ENCODE measurements at places on chromosomes 6 and 20.

- DNase-seq, result peak; percentile 26
Observed at GRCh38 chr6:155126727-155127439, 131.8 kb downstream of the TIAM2 start.

DNA sequence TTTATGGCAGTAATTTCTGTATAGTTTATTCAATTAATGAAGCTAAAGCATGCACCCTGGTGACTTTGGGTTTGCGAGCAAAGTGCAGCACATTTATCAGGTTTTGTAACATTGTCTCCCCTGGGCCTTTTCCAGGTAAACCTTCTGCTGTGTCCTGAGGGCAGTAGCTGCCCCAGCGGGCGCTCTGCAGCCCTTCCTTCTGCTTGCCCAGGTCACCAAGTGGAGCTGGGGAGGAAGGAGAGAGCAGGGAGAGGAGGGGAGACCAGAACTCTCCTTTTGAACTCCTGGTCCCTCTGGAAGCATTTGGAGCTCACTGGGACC is 145.6 kb downstream of the DLL1 start:
- DNase-seq, result no peak

DNA sequence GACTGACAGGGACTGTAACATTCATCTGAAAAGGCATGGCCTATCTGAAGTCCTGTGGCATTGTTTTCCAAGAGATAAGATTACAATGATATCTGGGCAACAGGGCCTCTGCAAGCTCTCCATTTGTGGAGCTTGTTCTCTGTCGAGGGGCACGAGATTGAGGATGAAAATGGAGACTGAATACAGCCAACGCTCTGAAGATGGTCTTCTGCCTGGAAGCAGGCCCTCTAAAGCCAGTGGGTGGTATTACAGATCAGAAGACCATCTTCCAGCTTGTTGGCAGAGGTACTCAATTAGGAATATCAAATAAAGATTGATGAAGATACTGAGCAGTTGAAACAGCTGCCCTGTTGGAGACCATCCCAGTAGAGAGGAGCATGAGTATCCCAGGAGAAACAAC is 288.2 kb downstream of the CENPW start:
- no peak for DNase-seq

DNA sequence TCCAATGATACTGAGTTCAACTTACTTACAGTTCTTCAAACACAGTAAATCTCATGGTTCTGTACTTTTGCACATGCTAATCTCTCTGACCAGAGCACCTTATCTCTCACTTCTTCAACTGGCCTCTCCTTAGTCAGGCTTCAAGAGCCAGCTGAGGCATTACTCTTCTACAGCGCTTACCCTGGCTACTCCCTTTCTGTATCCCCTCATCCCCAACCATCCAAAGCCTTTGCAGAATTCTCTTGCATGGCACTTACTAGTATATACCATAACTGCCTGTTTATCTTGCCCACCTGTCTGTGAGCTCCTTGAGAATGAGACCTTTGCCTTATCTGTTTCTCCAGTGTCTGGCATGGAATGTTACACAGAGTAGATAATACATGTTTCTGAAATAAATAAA is 49.2 kb downstream of the SESN1 start:
- DNase-seq, result no peak

- no peak for DNase-seq
Observed at GRCh38 chr6:25927756-25928216, 2.7 kb downstream of the SLC17A2 start.

DNA sequence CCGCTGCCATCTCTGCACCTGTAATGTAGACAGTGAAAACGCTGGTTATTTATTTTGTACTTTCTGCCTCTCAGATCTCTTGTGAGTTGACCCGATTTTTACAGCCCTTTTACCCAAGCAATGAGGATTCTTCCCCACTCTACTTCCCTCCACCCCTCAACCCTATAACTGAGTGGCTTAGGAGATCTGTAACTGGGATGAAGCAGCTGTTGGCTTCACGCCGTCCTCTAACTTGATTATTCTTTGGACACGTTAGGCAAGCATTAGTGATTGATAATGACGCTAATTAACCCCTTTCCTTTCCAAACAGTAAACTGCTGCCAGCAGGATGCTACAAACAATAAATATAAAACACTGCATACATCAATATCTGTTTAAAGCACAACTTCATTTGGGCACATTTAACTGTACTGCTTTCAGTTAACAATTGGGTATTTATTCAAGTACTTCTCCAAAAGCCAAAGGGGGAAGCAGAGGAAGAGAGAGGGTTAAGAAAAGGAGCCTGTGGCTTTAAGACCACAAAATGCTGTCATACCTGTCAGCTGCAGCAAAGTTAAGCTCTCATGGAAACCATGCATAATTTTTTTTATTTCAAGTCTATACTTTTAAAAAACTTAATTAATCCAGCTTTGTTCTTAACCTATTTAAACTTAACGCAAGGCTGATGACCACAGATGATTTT is 21.2 kb downstream of the TFAP2A start:
- no peak for DNase-seq

DNA sequence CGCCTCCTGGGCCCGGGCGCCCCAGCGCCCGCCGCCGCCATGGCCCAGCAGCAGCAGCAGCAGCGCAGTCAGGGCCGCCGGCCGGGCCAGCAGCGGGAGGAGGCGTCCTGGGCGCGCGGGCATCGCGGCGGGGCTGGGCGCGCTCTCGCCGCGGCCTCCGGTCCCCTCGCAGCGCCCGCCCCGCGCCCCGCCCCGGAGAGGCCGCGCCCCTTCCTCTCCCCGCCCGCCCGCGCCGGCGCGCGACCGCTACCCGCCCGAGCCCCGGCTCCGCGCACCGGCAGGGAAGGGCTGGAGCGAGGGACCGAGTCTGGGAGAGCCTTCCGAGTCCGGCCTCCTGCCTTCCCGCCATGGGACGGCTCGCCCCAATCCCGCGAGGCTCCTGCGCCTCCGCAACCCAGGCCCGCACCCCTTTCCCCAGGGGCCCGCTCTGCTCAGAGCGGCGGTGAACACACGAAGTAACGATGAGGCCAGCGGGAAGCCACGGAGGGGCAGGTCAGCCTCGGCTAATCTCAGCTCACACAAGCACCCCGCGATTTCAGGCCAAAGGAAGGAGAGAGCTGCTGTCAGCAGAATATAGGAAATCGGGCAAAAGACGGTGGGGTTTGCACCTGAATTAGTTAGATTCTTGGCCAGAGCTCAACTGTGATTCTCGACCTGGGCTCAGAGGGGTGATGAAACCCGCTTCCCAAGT is at the start of gene TXNDC5:
Gene TXNDC5 (minus strand): TSS at position 135 of the 691 bp plus-strand sequence. CDS start 12 bp downstream, at position 123.
- peak; percentile 56 for DNase-seq

- no peak for DNase-seq
Observed at GRCh38 chr6:158591134-158591809, 31.4 kb downstream of the TMEM181 start.

DNA sequence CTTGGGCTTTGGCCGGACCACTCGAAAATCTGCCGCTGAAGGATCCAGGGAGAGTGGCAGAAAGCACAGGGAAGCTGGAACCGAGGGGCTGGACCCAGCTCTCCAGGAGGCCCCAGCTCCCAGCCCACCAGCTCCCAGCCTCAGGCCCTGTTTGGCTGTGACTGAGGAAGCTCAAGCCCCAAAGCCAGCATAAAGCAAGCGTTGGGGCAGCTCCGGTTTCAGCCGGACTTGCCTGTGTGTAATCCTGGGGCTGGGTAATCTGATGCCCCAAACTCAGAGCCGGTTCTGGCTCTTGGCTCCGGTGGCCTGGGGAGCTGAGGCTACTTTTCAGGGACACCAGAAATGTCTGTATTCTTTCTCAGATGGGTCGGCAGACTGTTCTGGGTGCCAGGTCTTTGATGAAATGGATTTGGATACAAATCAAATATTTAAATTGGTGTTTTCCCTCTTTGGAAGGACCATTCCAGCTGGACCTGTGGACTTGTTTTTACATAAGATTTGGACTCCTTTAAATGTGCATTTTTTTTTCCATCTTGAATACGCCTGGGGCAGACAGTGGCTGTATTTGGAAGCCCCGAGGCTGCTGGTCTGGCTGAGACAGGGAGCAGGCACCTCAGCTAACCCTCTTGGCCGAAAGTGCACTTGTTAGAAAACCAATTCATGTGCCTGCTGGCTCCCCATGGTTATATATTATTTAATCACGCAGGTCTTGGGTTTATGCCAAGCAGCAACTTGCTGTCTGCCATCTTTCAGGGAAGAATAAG is 29.7 kb downstream of the RPP40 start:
- no peak for DNase-seq

DNA sequence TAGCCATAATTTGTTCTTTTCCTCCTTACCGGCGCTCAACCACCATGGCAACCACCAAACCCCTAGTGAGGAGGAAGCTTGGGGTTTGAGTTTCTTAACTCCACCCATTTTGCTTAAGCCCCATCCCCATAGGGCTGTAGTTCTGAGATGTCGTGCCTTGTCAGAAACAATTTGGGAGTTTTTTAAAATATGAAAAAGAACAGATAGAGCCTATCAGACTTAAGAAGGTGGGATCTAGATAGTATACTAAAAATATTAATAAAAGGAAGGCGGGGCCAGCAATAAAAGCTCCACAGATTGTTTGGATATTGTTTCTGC is 5.6 kb downstream of the BRD2 start:
- DNase-seq, result peak; percentile 51

GRCh38 chr20:36106606-36107005 is 47.9 kb upstream of the EPB41L1 start:
- DNase-seq, result no peak
